Nucleus accumbens (tissue), 56 donors: ENCODE measurements at places on chromosomes 3 and 15.

- peak; percentile 69 for DNase-seq
These were observed 6.3 kb downstream of the CLK3 start for GRCh38 chr15:74621936-74622335.

GRCh38 chr3:188827103-188827502 is 344.7 kb upstream of the TPRG1 start:
- DNase-seq, result no peak

DNA sequence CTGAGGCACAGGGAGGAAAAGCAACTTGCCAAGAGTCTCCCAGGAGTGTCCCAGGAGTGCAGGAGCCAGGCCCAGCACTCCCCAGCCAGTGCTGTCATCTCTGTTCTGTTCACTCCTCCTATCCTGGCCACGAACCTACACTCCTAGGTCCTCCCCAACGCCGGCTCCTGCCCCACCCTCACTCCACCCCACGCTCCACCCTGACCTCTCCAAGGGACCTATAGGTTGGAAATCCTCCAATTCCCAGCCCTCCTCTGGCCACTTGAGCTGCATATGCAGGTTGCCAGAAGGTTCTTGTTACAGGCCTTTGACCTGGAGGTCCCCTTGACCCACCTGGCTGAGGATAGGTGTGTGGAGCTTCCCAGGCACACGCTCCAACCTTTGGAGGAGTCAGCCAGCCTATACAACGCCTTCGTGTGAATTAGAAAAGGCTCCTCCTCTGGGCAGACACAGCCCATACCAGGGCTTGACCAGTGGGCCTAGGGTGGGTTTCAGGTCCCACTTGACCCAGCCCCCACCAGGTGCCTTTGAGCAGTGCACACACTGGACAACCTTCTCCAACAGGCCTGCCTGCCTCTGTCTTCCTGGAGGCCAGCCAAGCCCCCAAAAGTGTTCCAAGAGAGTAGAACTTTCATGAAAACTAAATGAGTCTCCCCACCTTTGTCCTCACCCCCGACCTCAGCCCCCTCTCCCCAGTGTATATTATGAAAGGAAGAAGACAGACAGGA is 167.2 kb upstream of the TLE3 start:
- DNase-seq, result no peak

GRCh38 chr3:100331660-100332059 is 2.9 kb upstream of the NIT2 start:
- no peak for DNase-seq

DNA sequence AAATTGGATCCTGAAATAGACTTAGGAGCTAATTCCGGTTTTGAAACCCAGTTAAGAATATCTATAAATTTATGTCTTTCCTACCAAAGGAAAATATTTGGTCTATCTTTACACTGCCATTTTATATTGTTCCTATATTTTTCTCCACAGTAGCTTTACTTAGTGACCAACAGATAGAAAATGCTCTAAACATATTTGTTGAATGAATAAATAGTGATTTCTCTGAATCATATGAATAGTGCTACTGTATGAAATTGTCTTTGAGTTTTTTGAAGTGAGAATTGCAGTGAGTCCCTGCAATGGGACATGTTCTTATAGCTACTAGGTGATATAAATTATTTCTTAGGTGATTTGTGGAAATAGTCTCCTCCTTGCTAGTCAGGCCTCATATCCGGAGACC is 18.5 kb upstream of the EID1 start:
- no peak for DNase-seq

GRCh38 chr3:69059688-69060087 is 7.6 kb upstream of the TMF1 start:
- no peak for DNase-seq

DNA sequence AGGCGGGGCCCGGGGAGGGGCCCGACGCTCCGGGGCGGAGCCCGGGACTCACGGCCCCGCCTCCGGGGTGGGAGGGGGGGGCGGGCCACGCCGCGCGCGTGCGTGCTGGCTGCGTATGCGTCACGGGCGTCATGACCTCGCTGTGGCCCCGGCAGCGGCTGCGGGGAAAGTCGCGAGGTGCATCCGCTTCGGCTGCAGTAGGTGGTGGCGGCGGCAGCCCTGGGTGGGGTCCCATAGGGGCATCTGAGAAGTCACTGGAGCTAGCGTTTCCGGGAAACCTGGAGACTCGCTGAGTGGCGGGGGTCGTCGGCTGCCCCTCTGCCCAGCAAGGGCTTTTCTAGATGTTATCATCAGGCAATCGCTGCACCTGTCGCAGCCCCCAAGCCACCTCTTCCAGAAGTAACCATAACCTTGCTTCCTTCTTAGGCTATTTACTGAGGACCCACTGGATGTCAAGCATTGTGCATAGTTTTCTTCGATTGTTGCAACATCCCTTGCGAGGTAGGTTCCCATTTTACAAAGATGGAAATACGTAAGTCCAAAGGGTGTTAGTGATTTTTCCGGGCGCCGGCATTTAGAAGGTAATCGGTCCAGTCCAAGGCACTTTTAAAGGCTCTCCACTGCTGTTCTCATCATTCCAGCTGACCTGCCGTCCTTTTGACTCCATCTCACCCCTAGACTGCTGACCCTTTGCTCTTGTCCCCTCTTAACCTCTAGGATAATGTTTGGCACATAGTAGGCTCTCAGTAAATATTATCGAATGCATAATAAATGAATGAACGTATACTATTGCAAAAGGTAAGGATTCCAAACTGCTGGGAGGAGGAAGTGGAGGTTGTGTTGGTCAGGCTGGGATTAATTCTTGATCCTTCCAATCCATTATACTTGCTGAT is at the start of gene GDPGP1:
GDPGP1 (plus strand) TSS at position 114 of the 893 bp plus-strand sequence. CDS start 6,700 bp downstream, outside the sequence.
- no peak for DNase-seq

- no peak for DNase-seq
These were observed 3.6 kb downstream of the OTOL1 start for GRCh38 chr3:161500068-161500796.

DNA sequence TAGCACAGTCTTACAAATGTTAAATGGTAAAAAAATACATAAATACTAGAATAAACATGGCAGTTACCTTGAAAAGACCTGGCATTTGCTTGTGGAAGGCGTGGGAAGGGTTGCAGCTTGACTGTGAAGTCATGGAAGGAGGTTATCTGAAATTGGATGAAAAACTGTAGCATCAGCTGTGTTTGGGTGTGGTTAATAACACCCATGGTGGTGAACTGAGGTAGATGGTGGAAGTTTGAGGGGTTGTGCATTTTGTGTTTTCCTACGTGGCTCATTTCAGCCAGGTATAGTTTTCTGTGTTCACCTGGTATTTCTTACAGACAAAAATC is 46.5 kb downstream of the PSMD6 start:
- no peak for DNase-seq

DNA sequence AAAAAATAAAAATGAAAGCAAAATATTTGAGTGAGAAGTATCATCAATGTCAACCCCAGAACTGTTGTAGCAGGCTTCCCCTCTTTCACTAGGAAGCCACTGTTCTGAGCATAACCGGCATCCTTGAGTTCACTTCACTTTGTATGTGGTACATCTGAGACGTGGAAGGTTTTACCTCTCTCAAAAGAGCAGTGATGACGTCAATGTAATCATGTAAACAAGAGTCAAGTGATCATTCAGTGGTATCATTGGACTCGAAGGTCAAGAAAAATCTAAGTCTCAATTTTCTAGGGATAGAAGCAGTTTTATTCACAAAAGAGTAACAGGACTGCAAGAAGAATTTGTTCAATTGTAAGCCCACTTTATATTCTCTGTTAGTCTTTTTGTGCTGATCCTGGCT is 339.8 kb upstream of the THRB start:
- no peak for DNase-seq

- DNase-seq, result no peak
These were observed 63.9 kb downstream of the IMPG2 start for GRCh38 chr3:101256511-101256910.

GRCh38 chr3:99330281-99330680 is 308.1 kb upstream of the COL8A1 start:
- no peak for DNase-seq

DNA sequence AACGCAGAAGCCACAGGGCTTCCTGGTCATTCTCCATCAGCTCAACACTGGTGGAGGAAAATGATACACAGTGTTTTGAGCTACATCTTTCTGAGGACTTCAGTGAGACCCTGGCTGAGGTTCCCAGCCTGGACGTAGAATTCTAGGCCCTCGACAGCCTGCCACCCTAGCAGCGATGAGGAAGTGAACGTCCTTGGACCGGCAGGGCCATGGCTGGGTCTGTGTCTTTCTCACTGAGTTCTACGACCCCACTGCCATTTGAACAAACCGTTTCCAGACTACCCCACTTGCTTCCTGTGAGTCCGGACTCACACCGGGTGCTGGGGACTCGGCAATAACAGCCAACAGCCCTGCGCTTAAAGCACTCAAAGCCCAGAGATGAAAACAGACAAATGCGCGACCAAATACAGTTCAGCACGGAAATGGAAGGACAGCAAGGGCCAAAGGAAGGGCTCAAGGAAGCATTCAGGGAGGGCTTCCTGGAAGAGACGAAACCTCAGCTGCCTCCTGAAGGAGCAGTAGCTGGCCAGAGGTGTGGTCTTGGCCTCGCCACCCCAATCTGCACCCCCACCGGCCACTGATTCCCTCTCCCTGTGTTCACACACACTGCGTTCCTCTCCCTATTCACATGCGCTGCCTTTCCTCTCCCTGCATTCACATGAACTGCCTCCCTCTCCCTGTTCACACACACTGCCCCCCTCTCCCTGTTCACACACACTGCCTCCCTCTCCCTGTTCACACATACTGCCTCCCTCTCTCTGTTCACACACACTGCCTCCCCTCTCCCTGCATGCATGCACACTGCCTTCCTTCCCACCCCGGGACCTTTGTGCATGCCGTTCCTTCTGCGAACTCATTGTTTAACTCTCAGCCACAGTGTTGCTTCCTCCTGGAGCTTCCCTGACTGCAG is 136.3 kb upstream of the PRR20G start:
- no peak for DNase-seq

DNA sequence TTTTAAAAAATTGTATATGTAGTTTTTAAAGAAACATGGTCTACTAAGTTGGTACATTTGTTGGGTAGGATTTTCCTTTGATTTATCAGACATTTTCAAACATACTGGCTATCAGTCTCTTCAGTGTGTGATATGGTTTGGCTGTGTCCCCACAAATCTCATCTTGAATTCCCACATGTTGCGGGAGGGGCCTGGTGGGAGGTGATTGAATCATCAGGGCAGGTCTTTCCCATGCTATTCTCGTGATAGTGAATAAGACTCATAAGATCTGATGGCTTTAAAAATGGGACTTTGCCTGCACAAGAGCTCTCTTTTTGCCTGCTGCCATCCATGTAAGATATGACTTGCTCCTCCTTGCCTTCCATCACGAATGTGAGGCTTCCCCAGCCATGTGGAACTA is 121.9 kb downstream of the ABI3BP start:
- DNase-seq, result no peak

GRCh38 chr3:9503283-9503682 is 50.3 kb downstream of the LHFPL4 start:
- DNase-seq, result peak; percentile 25

DNA sequence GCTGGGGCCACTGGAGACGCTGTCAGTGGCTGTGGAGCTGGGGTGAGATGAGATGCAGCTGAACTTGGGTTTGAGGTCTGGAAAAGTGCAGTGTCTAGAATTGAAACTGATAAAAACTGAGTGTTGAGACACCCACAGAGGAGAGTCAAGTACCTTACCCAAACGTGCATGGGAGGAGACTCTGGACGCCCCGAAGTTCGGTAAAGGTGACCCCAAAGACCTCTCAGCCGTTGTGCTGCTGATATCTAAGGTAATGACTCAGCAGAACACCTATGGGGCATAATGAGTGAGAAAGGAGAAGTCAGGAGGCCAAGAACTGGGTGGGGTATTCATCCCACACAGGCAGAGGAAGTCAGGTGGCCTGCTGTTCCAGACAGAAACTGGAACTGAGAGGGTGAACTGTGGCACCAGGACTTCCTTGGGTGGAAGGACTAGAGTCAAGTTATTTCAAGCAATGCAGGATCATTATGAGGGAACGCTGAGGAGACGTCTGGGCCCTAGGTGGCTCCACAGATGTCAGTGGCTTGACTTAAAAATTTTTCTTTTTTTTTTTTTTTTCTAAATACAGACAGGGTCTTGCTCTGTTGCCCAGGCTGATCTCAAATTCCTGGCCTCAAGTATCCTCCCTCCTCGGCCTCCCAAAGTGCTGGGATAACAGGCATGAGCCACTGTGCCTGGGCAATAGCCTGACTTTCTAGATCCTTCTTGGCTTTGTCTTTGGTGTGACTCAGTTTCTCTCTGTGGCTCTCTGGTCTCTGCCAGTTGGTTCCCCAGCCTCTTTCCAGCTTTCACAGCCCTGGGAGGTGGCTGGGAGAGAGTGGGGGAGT is 67.6 kb upstream of the GCNT3 start:
- no peak for DNase-seq

- DNase-seq, result no peak
These were observed 152.2 kb downstream of the ALCAM start for GRCh38 chr3:105518806-105519418.

DNA sequence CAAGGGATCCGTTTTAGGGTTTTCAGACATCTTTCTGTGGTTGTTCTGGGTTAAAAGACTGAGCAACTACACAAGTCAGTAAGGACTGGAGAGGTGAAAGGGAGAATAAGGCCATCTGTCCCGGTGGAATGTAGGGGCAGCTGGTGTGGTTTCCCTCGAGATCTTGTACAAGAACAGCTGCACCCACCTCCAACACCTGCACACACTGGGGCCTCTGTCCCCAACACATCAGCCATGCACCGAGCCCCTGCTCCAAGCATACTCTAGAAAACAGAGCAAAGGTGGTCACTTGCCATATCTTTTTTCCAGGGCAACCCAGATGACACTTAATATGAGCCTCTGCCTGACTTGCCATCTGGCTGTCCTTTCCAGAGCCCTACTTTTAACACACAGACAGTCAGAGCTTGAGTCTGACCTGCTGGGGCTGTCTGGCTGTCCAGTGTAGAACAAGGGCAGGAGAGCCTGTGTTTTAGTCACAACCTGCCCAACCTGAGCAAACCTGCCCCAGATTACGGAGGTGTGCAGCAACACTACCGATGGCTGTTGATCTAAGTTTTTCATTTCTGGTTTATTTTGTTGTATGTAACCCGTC is 12.2 kb downstream of the MAN2A2 start:
- DNase-seq, result no peak

- DNase-seq, result no peak
These were observed 179.6 kb downstream of the USP13 start for GRCh38 chr3:179832333-179832854.

DNA sequence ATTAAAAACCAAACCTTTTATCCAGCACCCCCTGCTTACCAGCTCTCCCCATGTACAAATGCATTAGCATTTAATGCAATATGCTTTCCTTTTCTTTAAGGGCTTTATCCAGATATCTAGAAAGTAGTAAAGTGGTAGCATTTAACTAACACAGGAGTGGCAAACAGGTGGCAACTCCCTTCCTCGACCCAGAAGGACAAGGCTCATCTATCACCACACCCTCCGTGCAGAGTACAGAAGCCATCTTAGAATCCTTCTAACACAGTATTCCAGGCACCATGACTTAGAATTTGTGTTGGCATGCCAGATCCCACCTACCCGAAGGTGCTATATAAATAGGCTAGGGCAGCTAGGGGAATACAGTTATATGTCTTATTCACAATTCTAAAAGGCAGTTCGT is 148.6 kb upstream of the NSMCE3 start:
- DNase-seq, result no peak
